ENCODE measurements at places on chromosomes 7 and 10.
A peak's percentile ranks its signal among the peaks of the same experiment; 100 is the strongest.

GRCh38 chr10:72133517-72133916, 45.2 kb upstream of the SPOCK2 start:
- no peak for DNase-seq

- DNase-seq: no peak
Observed at GRCh38 chr7:134935701-134936100, 50.6 kb upstream of the AGBL3 start.

DNA sequence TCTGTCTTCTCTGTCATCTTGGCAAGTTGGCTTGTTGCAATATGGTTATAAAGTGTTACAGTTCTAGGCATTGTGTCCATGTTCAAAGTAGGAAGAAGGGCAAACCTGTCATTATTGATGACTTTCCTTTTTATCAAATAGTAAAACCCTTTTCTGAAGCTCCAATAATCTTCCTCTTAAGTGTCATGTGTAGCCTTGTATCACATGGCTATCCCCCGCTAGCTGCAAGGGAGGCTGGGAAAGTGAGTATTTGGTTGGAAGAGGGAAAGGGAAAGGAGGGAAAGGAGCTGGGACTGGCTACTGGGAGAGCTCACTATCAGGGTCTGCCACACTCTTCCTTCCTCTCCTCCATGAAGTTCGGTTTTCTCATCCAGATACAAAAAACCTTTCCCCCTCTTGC, 45.2 kb upstream of the FAM180A start:
- no peak for DNase-seq

GRCh38 chr7:99437946-99438572, 539 bp downstream of the PTCD1 start:
- DNase-seq: no peak

- DNase-seq: no peak
Observed at GRCh38 chr10:63843107-63843506, 321.9 kb downstream of the REEP3 start.

GRCh38 chr7:127413962-127414361, 21.5 kb upstream of the ZNF800 start:
- DNase-seq: no peak

GRCh38 chr10:71696628-71697326, 22.8 kb downstream of the C10orf105 start:
- DNase-seq: peak; percentile 64

GRCh38 chr7:30595436-30596013, 847 bp downstream of the GARS1 start:
- no peak for DNase-seq

DNA sequence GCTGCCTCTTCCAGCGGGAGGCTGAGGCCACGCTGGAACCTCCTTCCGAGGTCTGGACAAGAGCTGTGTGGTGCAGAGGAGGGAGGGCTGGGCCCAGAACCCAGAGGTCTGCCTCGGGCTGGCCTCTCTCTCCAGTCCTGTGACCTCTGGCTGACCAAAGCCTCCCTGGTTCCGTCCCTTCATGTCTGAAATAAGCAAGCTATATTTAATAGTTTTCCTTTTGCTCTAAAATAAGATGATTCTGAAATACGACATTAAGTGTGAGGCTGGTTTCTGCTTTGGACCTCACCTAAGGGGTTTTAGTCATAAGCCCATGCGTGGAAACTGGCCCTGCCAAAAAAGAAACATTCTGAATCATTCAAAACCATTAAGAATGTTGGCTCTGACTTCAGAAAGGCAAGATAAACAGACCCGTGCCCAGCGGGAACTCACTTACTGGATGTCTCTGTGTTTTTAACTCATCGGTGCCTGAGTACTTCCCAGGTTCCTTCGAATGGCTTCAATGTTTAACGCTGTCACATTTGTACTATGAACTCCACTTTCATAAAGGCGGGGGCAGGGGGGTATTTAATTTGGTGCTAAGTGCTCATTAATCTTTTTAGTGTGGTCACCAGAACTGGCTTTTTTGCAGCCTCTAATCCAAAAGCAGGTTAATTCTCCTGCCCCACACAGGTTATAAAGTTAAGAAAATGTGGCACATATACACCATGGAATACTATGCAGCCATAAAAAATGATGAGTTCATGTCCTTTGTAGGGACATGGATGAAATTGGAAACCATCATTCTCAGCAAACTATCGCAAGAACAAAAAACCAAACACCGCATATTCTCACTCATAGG, 157.5 kb upstream of the KLF14 start:
- DNase-seq: no peak
